Stimulated activated CD4-positive, alpha-beta T cell treated with anti-CD3 and anti-CD28 coated beads, Interleukin-4, amount 100 ng/mL, for 24 hours (primary cell): ENCODE measurements at places on chromosomes 5 and 9.

GRCh38 chr5:134462761-134463160 lies 51.1 kb upstream of the CDKN2AIPNL start:
- no peak for DNase-seq

- DNase-seq, result no peak
Observed at GRCh38 chr9:130214776-130215340, 42.7 kb downstream of the NCS1 start.

DNA sequence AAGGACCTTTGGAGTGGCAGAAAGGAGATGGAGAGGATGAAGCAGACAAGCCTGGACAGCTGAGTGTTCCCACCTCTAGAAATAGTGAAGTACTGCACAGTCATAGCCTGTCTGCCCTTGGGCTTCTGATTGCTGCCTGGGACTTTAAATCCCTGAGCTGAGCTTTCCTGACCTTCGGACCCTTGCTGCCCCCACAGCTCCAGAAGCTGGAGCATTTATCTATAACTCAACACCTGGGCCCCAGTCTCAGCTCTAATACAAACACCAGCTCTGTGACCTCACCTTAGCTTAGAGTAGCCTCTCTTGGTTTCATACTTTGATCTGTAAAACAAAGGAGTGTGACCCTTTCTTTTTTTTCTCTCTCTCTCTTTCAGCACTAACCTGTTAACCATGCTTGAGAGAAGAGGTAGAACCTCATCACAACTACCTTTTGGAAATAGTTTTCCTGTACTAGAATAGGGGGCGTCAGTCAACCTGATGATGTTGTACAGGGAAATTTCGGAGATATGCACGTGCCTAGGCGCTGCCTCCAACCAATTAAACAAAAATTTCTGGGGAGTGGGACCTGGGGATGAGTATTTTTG lies 25.4 kb upstream of the ELL2 start:
- DNase-seq, result no peak

GRCh38 chr5:172455511-172456061 lies 1.3 kb upstream of the SH3PXD2B start:
- DNase-seq, result no peak

GRCh38 chr9:95726756-95727155 lies 148.7 kb upstream of the ERCC6L2 start:
- no peak for DNase-seq

- DNase-seq, result no peak
Observed at GRCh38 chr5:115767424-115767823, 49.0 kb downstream of the CDO1 start.

- no peak for DNase-seq
Observed at GRCh38 chr5:74044936-74045335, 418.9 kb downstream of the ARHGEF28 start.

GRCh38 chr9:118091711-118092500 lies 387.7 kb downstream of the TLR4 start:
- DNase-seq, result no peak
